ENCODE measurements at places on chromosomes 11 and 22.
A peak's percentile ranks its signal among the peaks of the same experiment; 100 is the strongest.

- DNase-seq, result no peak
These were observed 42.1 kb downstream of the LRRC32 start for GRCh38 chr11:76628408-76628947.

- no peak for DNase-seq
These were observed 410.3 kb downstream of the KCNA4 start for GRCh38 chr11:29606330-29607031.

GRCh38 chr22:41094041-41094593 lies 1.7 kb downstream of the EP300 start:
- DNase-seq, result peak; percentile 24

DNA sequence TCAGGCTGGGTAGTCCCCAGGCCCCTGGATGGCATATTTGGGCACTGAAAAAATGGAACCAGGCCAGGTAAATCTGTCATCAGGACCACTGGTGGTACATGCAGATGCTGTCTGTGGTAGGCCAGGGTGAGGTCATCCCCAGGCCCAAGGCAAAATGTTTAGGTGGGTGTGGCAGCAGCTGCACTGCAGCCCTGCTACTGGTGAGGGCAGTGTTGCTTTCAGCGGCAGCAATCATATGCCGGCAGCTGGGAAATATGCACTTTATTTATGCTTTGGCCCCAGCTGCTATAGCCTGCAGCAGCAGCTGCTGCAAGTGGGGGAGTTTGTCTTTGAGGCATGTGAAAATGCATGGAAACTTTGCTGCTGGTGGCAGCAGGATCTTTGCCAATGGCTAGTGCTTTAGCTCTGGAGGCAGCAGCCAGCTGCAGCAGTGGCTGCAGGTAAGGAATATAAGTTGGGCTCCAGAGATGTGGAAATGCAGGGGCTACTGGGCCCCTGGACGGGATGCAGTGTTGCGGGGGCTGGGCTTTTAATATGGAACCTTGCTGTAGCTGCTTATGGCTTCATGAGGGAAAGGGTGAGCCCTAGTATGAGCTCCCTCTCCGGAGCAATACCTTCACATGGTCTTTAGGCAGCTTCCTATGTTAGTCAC lies 365.7 kb upstream of the CADM1 start:
- DNase-seq, result peak; percentile 11

DNA sequence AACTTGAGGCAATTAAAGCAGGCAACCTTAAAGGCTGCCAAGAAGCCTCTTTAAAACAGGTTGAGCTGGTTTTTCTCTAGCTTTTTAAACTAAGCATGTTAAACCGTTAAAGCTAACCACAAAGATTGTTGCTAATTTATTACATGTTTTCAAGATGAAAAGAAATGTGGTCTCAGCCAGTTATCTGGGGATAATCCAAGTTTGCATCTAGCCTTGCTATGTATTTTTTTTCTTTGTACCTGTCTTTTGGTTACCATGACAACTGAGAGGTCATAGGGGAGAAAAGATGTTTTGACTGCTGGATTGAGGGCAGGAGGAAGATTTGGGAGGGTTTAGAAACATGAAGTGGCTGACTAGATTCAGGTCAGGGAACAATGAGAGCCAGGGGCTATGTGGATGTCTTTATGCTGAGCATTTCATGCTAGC lies 19.2 kb upstream of the PGM2L1 start:
- DNase-seq, result peak; percentile 58

DNA sequence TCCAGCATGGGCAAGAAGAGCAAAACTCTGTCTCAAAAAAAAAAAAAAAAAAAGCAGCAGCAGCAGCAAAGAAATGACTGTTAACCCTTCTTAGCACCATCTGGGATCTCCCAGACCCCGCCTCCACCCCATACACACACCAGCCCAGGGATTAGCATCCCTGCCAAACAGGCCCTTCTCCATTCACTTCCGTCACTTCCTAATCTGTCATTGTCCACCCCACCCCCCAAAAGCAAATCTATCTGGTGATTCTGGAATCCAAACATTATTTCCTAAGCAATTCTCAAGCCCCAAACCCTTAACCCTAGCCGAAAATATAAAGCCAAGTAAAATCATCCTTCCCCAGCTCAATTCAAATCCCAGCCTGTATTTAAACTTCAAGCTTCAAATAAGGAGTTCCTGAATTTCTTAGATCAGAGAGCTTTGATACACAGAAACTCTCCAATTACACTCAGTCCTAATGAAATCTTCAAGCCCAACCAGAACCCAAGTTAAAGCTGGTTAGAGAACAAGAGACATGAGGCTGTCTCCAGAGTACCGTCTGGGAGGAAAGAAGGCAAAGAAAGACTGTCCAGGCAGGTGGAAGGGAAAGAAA lies 6.0 kb upstream of the AHNAK start:
- DNase-seq, result no peak

- DNase-seq, result no peak
These were observed 45.6 kb downstream of the TRMU start for GRCh38 chr22:46381142-46381541.

DNA sequence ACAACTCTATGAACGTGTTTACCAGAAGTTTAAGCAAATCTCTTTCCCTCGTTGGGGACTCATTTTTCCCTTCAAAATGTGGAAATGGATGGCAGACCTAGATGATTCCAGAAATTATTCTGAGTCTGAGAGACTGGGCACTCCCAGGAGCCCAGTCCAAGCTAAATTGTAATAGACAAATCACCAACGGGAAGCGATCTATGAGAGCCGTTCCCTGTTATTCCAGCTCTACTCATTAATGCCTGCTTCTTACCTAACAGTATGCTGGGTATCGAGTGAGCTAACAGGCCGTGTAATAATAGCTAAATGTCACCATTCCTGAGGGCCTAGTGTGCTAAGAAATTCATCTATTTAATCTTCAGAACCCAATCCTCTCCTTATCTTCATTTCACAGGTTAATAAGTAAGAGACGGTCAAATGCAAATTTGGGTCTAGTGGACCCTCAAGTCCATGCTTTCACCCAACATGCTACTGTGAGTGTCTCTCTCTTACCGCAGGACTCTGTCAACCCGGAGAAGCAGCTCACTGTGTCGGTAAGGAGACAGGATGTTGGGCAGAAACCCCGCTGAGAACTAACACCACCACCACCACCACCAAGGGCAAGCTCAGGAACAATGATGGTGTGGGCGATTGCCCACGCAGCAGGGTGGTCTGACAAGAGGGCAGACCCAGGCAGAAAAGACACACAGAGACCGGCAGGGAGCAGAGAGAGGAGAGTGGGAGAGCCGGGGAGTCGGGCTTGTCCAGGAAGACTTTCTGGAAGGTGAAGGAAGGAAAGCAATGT lies 57.1 kb upstream of the TIMP3 start:
- DNase-seq, result no peak

GRCh38 chr11:128616161-128616560 lies 28.8 kb upstream of the ETS1 start:
- no peak for DNase-seq

GRCh38 chr11:77111946-77112345 lies 9.3 kb downstream of the OMP start:
- no peak for DNase-seq

- DNase-seq, result no peak
These were observed 39.9 kb upstream of the RAB1B start for GRCh38 chr11:66228521-66228920.

- DNase-seq, result no peak
These were observed 40.2 kb upstream of the ACCSL start for GRCh38 chr11:44007481-44008087.

GRCh38 chr11:8932564-8933180 lies at the start of gene C11orf16:
Gene C11orf16 (minus strand): TSS chr11:8932947. CDS start chr11:8932308, 639 bp downstream.
- DNase-seq, result no peak

DNA sequence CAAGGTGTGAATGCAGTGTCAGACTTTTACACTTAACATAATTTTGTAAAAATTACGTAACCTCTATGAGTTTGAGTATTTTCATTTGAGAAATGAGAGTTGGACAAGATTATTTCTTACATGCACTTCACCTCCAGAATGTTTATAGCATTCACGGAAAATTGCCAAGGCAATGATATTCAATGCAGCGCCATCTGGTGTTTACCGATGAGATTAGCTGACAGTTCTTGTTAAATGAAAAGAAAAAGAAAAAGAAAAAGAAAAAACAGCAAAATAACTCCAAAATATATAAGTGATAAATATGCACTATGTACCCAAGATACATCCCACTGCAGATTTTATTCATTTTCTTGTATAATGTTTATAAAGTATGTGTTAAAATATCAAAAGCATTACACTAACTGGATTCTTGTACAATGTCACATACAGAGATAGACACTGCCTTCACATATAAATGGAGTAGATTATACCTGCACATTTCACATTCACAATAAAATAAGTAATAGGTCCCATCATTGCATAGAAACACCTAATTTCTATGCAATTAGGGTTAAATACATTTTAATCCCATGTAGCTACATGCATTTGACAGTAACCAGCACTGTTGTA lies 976.3 kb upstream of the FAT3 start:
- DNase-seq, result peak; percentile 2

DNA sequence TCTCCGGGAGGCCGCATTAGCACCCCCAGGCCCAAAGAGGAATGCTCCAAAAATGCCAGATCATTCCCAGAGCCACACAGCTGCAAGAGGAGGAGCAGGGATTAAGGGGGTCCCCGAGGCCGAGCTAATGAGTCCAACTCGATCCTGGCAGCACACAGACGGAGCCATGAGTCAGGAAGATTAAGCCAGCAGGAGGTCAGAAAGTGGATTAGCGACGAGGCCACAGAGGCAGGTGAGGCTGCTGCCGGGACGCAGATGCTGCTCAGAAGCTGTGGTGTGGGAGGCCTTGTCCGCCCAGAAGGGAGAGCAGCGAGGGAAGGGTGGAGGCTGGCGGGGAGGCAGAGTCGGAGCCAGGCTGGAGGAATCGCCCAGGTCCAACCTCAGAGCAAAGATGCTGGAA lies 120.5 kb downstream of the SHANK2 start:
- DNase-seq, result no peak

DNA sequence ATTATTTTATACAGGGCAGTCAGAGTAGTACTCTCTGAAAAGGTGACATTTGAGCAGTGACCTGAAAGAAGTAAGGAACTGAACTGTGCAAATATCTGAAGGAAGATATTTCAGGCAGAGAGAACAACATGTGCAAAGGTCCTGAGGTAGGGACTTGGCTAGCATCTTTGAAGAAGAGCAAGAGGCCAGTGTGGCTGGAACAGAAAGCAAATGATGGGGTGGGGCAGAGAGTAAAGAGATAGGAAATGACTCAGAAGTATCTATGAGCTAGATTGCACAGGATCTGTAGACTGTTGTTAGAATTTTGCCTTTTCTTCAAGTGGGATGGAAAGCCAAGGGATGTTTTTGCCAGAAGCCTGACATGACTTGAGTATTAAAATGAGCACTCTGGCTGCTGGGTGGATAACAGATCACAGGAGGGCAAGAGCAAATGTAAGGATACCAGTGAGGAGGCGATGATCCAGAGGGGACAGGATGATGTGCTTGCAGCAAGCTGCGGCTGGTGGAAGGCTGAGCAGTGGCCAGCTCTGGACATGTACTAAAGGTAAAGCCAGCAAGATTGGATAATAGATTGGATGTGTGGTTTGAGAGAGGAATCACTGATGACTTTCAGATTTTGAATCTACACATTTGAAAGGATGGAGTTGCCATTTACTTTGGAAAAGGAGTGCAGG lies 33.2 kb upstream of the TTC12 start:
- DNase-seq, result no peak
